ENCODE measurements at places on chromosomes 3 and 15.

- DNase-seq, result no peak
These were observed 133.6 kb downstream of the GHSR start for GRCh38 chr3:172314591-172315160.

- no peak for DNase-seq
These were observed 482.7 kb upstream of the ADAMTS9 start for GRCh38 chr3:65170390-65171042.

GRCh38 chr3:103295974-103296570 lies 861.3 kb downstream of the ZPLD1 start:
- DNase-seq, result no peak

DNA sequence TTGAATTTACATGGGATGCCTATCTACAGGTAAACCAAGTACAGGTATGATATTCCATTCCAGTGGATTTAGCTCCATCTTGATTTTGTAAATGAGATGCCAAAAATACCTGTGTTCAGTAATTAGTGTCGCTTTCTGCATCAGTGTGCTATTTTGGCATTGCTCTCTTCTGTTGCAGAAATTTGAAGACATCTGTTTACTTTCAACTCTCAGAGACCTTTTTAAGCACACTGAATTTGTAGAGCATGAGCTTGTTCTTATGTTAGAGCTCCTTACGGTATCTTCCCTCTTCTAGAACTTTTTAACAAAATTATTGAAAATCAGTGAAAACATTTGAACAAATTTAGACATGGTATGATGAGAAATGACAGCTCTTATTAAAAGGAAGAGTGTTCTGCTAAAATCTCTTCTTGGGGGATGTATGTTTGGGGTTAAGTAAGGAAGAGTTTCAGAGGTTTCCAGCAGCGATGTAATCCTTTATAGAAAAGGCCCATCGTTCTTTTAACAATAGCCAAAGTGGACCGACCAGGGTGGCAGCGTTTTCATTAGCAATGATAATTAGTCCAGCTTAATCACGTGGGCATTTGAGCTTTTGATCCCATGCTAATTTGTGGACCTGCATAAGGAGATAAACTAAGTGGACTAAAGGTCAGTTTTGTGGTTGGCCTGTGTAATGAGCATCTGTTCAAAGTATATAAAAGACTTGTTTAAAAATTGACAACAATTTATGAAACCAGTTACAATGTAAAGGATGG lies 385.4 kb downstream of the PTPRG start:
- DNase-seq, result no peak

DNA sequence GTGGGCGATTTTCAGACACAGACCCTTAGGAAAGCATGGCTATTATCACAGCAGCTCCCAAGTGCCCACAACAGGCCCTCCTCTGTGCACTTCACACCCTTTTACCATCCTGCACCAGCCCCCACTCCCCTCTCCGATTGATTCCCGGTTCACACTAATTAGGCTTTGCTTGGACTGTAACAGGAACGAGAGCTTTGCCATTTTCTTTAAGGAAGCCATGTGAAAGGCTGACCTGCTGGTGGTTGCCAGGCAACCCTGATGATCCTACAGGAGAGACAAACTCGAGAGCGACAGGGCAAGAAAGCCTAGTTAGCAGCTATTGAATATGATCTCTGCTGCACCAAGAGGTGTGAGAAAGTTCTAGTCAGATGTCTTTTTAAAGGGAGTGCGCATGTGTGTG lies 28.2 kb upstream of the DET1 start:
- no peak for DNase-seq

DNA sequence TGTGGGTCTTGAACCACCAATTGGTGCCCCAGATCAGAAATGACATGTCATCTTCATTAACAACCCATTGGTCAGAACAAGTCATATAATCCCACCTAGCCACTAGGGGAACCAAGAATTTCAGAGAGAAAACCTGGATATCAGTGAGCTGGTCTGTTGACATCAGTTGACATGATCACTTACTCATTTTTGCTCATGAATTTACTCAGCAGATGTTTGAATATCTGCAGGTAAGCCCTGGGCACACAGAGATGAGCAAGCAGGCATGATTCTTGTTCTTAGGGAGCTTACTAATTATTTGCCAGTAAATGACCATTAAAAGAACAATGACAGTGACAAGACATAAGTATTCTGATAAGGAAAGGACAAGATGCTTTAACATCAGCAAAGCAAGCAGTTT lies 64.3 kb upstream of the PLCL2 start:
- no peak for DNase-seq

GRCh38 chr3:164467007-164467406 lies 611.3 kb downstream of the SI start:
- DNase-seq, result no peak
